PC-3 (cell line): ENCODE measurements at places on chromosomes 3 and 15. TPM values are rescaled to one million over a fixed set of nuclear protein-coding genes. Genes with fewer than 3 reads are reported as not detected.
A peak's percentile ranks its signal among the peaks of the same experiment; 100 is the strongest.

- no peaks in the 10 kb centered on the region for H3K27me3 ChIP-seq
- no peak overlapping the region for H3K27ac ChIP-seq
- no peaks in the 10 kb centered on the region for H3K36me3 ChIP-seq
Measured at GRCh38 chr3:3686907-3687648, 112.2 kb upstream of the LRRN1 start.

- no peaks in the 10 kb centered on the region for H3K36me3 ChIP-seq
- no peak for DNase-seq
- no peaks in the 10 kb centered on the region for H3K27me3 ChIP-seq
- H3K4me3 ChIP-seq, result no peak overlapping the region
- H3K27ac ChIP-seq, result no peak overlapping the region
Measured at GRCh38 chr15:28901987-28902745, 16.4 kb downstream of the APBA2 start.

CKMT1B gene
- 6.1 and 8.7 TPM in 2 replicates for total RNA-seq

DNA sequence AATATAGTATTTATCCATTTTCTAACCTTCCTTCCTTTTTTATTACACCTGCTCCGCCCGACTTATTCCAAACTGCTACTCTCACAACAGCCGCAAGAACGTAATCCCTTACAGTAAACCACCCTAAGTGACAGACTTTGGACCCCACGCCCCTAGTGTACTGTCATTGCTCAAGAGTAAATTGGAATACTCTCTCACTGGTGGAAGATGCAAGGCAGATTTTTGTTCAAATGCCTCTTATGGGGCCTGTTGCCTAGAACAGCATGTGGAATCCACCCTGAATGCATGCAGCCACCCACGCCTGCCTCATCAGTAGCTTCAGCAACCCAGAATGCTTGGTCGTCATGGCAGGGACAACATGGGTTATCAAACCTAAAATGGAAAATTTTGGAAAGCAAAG, 226.2 kb upstream of the ST8SIA2 start:
- DNase-seq, result no peak
- H3K27me3 ChIP-seq, result peaks cover 41% of the 10 kb centered on the region
- H3K27ac ChIP-seq, result no peak overlapping the region

DNA sequence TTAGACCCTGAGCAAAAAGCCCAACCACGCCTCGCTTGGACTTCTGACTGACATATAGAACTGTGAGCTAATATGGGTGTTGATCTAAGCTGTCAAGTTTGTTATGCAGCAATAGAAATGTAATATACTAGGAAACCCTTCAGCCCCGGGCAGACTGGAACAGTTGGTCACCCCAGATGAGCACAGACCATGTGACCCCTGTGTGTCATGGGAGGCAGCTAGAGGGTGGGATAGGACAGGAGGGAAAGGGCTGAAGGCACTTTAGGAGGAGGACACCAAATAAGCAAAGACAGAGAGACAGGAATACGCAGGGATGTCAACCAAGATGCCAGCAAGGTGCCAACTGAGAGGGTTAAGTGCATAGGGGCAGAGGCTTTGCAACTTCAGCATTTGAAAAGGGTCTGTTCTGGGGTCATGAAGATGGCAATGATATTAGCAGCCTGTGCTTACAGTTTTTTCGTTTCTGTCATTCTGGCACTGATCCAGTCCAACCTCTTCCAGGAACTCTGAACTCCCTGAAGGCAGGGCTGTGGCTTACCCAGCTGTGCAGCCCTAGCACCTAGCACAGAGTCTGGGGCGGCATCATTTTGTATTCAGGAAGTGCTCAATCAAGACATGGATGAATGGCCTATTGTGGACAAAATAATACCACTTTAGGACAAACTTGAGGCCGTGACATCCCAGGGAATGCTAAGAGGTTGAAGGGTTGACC, 51.4 kb downstream of the HES1 start:
- H3K4me3 ChIP-seq, result no peak overlapping the region
- peaks cover 4% of the 10 kb centered on the region; the same call in 1 of the 2 replicates for H3K4me1 ChIP-seq
- no peak overlapping the region for H3K27ac ChIP-seq
- H3K27me3 ChIP-seq, result no peaks in the 10 kb centered on the region

GRCh38 chr15:57665939-57666338, 40.6 kb upstream of the POLR2M start:
- H3K36me3 ChIP-seq, result no peaks in the 10 kb centered on the region
- no peak overlapping the region for H3K27ac ChIP-seq
- no peaks in the 10 kb centered on the region for H3K27me3 ChIP-seq
- H3K4me3 ChIP-seq, result no peak overlapping the region

DNA sequence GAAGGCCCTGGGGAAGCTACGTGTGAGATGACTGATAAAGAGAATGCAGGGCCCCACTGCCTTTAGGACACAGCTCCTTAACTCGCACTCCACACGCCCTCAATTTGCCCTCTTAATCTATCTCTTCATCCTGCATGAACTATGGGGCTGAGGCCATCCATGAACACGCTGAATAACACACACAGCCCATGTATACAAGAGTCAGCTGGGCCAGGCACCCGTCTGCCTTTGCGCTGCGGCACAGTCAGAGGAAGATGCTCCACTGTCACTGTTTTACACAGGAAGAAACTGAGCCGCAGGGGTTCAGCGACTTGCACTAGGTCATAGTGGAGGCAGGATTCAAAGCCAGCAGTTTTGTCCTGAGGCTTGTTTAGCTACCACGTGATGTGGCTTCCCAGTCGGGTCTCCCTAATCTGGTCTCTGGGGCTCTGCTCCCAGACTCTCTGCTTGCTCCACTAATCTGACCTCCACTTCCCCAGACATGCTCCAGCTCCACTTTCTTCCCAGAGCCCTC, 43.9 kb downstream of the TLE3 start:
- H3K4me1 ChIP-seq, result no peaks in the 10 kb centered on the region
- H3K36me3 ChIP-seq, result peaks cover 39% of the 10 kb centered on the region
- no peaks in the 10 kb centered on the region for H3K27me3 ChIP-seq
- no peak overlapping the region for H3K4me3 ChIP-seq
- no peak for DNase-seq

COL8A1 gene
- total RNA-seq, result 2.4 and 3.8 TPM in 2 replicates

GLDN gene
- 0.15 TPM in 1 of 2 replicates, not detected in the other for total RNA-seq

- H3K36me3 ChIP-seq, result no peaks in the 10 kb centered on the region
- H3K27ac ChIP-seq, result no peak overlapping the region
- peaks cover 89% of the 10 kb centered on the region for H3K27me3 ChIP-seq
Measured at GRCh38 chr15:33508703-33509102, 197.9 kb downstream of the RYR3 start.

RTP1 gene
- not detected in 2 replicates for total RNA-seq

SNX33 gene
- 16.2 and 16.8 TPM in 2 replicates for total RNA-seq

GRCh38 chr3:30477149-30477921, 129.1 kb upstream of the TGFBR2 start:
- no peaks in the 10 kb centered on the region for H3K27me3 ChIP-seq
- H3K4me1 ChIP-seq, result peaks cover 30% of the 10 kb centered on the region
- DNase-seq, result no peak
- no peak overlapping the region for H3K4me3 ChIP-seq
- H3K27ac ChIP-seq, result peak overlapping the region; percentile 70

DNA sequence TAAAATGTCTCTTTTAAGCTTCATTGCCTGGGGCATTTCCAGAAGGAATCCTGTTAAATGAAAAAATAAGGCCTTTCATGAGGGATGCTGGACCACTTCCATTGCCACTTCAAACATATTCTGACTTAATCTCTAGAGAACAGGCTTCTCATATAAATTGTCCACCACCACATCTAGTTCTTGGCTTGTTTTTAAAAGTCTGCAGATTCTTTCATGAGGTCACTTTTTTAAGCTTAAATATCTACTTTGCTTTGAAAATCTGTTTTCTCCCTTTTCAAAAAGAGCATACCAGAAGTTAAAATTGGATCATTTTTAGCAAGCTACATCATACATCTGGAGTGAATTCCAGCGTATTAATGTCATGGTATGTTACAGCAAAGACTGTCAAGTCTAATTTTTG, 131.6 kb downstream of the C3orf70 start:
- H3K4me3 ChIP-seq, result no peak overlapping the region
- DNase-seq, result no peak
- H3K36me3 ChIP-seq, result peaks cover 17% of the 10 kb centered on the region; the same call in 1 of the 2 replicates
- H3K4me1 ChIP-seq, result no peaks in the 10 kb centered on the region
- no peaks in the 10 kb centered on the region for H3K27me3 ChIP-seq
- H3K27ac ChIP-seq, result no peak overlapping the region

DNA sequence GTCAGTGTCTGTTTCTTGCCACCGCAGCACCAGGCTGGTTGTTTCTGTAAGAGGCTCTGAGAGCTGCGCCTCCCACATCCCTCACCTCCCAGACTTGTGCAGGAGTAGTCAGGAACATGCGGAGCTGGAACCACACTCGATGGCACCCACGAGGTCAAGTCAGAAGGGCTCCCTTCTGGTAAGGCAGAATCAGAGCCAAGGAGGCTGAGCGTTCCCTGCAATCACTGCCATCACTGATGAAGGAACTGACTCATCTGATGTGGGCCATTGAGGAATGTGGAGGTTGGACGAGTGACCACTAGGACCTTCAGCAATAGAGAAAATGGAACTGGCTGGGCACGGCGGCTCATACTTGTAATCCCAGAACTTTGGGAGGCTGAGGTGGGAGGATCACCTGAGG, 35.7 kb upstream of the BLM start:
- no peaks in the 10 kb centered on the region for H3K36me3 ChIP-seq
- H3K27ac ChIP-seq, result peak overlapping the region; percentile 88
- peaks cover 30% of the 10 kb centered on the region for H3K4me1 ChIP-seq
- no peaks in the 10 kb centered on the region for H3K27me3 ChIP-seq

- H3K27me3 ChIP-seq, result no peaks in the 10 kb centered on the region
- no peak overlapping the region for H3K4me3 ChIP-seq
- no peak overlapping the region for H3K27ac ChIP-seq
- peaks cover 9% of the 10 kb centered on the region for H3K4me1 ChIP-seq
Measured at GRCh38 chr15:100595964-100596363, 6.0 kb downstream of the LINS1 start.

GRCh38 chr3:87468235-87468634, 191.9 kb upstream of the POU1F1 start:
- no peak for DNase-seq
- H3K4me1 ChIP-seq, result peaks cover 3% of the 10 kb centered on the region; the same call in 1 of the 2 replicates
- H3K4me3 ChIP-seq, result no peak overlapping the region
- no peaks in the 10 kb centered on the region for H3K36me3 ChIP-seq
- no peaks in the 10 kb centered on the region for H3K27me3 ChIP-seq
- H3K27ac ChIP-seq, result no peak overlapping the region

GRCh38 chr3:55440104-55440708, 46.9 kb downstream of the WNT5A start:
- H3K4me1 ChIP-seq, result no peaks in the 10 kb centered on the region
- H3K27ac ChIP-seq, result no peak overlapping the region
- no peaks in the 10 kb centered on the region for H3K36me3 ChIP-seq
- no peak for DNase-seq

GRK7 gene
- total RNA-seq, result 0.12 TPM in 1 of 2 replicates, not detected in the other

ALS2CL gene
- total RNA-seq, result 30.1 and 36.3 TPM in 2 replicates

- no peak overlapping the region for H3K27ac ChIP-seq
- H3K4me1 ChIP-seq, result no peaks in the 10 kb centered on the region
- H3K4me3 ChIP-seq, result no peak overlapping the region
Measured at GRCh38 chr15:83922649-83923294, 268.8 kb downstream of the ADAMTSL3 start.

DNA sequence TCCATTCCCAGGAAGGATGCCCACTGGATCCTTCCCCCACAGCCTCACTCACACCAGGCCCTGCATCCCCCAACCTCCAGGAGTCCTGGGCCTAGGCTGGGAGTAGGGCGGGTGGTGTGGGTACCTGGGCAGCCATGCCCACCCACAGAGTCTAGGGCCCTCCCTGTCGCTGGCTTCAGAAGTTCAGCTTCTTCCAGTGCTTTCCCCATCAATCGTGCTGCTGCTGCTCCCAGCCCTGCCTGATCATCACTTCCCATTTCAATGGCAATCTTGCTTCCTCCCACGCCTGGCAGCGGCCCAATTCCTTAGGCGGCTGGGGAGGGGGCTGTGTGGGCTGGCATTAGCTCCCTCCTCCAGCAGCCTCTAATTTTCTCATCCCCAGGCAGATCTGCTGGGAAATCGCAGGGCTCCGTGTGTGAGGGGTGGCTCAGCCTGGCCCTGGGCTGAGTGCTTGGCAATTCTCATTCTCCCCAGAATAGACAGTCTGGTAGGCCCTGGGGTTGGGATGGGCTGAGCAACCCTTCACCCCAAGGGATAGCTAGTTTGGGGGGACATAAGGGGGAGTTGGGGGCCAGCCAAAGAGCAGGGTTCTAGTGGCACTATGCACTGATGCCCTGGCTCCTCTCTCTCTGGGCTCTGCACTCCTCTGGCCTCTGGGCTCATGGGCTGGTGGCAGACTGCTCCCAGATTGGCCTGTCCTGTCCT, 66.4 kb downstream of the SCN5A start:
- H3K27me3 ChIP-seq, result peaks cover 62% of the 10 kb centered on the region
- no peaks in the 10 kb centered on the region for H3K36me3 ChIP-seq
- no peaks in the 10 kb centered on the region for H3K4me1 ChIP-seq

DNA sequence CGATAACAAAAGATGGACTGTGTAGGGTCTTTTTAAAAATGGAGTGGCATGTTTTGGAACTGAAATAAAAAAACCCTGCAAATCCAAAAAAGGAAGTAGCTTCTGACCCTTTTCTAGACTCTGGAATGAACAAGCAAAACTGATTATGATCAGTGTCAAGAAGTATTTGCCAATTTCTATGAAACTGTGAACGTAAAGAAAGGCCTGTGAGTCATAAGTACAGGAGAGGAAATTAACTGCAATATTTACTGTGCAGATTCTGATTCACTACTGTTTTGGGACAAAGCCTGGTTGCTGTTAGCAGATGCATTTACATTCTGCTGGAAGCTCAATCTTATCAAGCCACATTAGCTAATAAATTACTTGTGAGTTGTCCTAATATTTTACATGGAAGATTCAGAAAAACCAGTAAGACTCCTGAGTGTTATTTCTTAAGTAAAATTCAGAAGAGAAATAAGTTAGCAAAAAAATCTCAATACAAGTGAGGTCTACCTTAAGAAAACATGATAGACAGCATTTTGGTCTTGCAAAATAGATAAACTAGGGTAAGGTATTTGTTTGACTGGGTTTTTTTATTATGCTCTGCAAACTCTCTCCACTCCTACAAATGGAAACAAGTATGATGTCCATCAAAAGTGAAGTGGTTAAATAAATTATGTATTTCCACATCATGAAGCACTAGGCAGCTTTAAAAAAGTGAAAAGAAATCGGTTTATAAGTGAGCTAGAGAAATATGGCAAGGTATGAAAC, 90.2 kb upstream of the LMOD3 start:
- peaks cover 18% of the 10 kb centered on the region for H3K4me1 ChIP-seq
- H3K27ac ChIP-seq, result peak overlapping the region; percentile 85
- DNase-seq, result peak; percentile 77
- no peak overlapping the region for H3K4me3 ChIP-seq
- no peaks in the 10 kb centered on the region for H3K36me3 ChIP-seq

GRCh38 chr3:117454908-117455307, 745.3 kb downstream of the TUSC7 start:
- H3K4me3 ChIP-seq, result no peak overlapping the region
- no peaks in the 10 kb centered on the region for H3K36me3 ChIP-seq
- H3K27ac ChIP-seq, result no peak overlapping the region

DNA sequence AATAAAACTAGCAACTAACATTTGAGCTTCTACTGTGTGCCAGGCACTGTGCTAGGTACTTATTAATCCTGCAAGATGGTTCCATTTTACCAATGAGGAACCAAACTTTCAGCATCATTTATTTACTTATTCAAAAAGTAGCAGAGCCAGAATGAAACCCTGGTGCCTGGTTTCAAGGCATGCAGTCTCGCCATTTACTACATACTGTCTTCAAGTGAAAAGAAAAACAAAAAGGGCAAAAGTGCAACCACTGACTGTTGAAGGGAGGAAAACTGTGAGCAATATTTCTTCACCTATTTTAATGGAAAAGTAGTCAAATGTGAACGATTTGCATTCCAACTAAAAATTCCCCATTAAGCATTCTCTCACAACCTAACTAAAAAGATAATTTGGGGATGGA, 8.7 kb downstream of the DCUN1D1 start:
- no peak overlapping the region for H3K27ac ChIP-seq
- no peak for DNase-seq
- H3K4me1 ChIP-seq, result peaks cover 43% of the 10 kb centered on the region
- no peak overlapping the region for H3K4me3 ChIP-seq
- no peaks in the 10 kb centered on the region for H3K27me3 ChIP-seq
- no peaks in the 10 kb centered on the region for H3K36me3 ChIP-seq
